WTC11 (cell line): ENCODE measurements at places on chromosomes 11 and 22.

- no peak for DNase-seq
Measured at GRCh38 chr22:28412109-28412508, 267.5 kb downstream of the TTC28 start.

DNA sequence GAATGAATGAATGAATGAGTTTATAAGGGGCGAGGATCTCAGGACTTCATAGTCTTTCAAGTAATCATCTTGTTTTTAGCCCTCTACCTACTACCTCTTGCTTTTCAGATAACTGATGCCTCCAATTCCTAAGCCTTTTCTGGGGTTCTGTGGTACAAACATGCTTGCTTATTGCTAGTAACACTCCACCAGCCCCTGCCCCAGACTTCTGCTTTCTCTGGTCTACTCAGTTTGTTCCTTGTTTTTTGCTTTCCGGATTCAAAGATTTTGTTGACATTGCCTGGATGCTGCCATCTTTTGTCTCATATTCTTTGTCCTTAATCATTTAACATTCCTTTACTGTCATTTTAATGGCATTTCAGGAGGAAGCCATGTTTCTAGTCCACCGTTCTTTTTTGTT is 8.9 kb upstream of the TMEM9B start:
- DNase-seq: no peak

DNA sequence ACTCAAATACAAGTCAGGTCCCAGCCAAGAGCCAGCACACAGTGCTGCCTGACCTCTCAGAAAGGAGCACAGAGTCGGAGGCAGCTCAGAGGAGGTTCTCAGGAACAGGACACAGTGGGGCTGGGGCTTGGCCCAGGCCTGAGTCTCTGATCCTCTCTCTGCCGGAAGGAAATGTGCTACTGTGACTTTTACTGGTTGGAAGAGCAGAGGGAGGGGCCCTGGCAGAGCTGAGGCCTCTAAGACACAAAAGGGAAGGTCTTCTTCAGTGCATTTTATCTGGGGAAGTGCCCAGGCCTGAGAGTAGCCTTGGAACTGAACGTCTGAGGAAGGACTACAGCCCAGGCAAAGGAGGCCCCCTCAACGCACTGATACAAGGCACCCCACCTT is 16.2 kb upstream of the CASTOR1 start:
- no peak for DNase-seq

GRCh38 chr11:115222863-115223530 is 281.2 kb downstream of the CADM1 start:
- no peak for DNase-seq

- DNase-seq: peak; percentile 72
Measured at GRCh38 chr11:121112498-121113455, 11.7 kb downstream of the TECTA start.
